ENCODE measurements at places on chromosomes 6 and 20.

- DNase-seq, result no peak
Observed at GRCh38 chr6:36955671-36956445, 1.3 kb downstream of the PI16 start.

DNA sequence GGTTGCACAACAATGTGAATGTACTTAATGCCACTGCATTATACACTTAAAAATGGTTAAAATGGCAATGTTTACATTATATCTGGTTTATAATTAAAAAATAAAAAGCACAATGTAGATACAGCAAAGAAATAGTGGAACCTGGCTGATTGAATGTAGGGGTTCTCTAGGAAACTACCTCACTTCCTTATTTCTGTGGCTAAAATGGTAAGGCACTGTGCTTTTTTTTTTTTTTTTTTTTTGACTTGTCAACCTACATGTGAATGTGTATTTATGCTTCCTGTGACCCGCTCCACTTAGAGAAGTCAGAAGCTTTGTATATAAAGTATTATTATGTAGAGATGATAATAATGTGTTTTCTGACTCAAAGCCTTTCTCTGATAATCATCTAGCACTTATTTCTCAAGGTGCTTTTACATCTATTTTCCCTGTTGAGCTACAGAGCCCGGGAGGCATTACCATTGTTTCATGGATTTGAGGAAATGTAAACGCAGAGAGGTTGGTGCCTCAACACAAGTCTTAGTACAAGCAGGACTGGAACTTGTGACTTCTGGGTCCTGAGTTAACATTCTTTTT, 55.0 kb downstream of the SOX4 start:
- DNase-seq, result no peak

DNA sequence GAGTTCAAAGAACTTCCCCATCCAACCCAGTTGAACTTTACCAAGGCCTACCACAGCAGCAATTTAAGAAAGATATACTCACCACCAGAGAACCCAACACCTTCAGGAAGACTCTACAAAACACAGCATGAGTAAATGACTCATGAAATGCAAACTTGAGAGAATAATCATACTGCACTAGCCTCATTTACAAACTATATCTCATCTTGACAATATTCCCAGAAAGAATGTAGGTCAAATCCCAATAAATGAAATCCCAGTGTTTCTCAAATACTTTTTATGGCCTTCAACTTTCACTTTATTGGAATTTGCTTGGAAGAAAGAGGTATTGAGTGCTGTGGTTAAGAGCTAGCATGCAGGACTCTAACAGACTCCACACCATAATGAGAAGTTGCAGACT, 60.0 kb downstream of the FYN start:
- DNase-seq, result no peak

GRCh38 chr6:40692337-40692736, 105.2 kb upstream of the LRFN2 start:
- no peak for DNase-seq

DNA sequence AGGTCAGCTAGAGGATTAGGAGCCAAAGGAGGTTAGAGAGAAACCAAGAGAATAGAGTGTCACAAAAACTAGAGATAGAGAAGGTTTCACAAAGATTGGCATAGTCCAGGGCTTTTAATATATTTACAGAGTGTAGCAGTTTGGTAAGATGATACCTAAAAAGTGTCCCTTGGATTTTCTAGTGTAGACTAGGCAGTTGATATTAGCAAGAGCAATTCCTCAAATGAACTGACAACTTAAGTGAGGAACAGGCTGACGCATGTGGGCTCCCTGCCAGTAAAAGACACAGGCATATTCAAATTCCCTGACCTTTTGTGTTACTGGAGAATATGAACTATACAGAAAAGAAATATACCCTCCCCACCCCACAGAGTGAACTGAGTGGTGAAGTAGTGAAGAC, 40.1 kb downstream of the VTA1 start:
- DNase-seq, result no peak

- DNase-seq, result no peak
Observed at GRCh38 chr6:102759415-102759814, 1365.9 kb downstream of the GRIK2 start.

DNA sequence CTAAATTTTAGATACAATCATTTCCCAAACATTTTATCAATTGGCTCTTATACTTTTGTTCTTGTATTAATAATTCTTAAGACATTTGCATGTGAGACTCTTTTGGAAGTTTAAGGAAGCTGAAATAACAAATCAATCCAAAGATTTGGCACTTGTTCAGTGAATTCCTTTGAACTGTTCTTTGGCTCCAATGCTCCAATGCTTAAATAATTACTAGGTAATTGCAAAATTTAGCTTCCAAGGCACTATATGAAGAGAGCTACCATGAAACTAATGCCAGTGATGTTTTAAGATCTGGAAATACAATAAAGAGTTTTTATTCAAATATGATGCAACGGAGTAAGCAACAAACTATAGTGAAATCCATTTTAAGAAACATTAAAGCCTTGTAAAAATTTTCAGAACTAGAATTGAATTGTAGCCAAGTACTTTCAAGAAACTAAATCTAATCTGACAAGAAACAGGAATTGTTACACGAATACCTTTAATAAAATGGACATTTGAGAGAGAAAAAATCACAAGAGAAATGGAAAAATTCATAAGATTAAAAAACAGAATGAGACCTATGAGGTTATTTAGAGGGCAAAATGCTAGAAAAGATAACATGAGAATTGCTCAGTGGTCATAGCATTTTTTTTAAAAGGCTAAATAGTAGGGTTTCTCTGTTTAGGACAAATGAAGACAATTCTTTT, 43.6 kb upstream of the SMLR1 start:
- no peak for DNase-seq

DNA sequence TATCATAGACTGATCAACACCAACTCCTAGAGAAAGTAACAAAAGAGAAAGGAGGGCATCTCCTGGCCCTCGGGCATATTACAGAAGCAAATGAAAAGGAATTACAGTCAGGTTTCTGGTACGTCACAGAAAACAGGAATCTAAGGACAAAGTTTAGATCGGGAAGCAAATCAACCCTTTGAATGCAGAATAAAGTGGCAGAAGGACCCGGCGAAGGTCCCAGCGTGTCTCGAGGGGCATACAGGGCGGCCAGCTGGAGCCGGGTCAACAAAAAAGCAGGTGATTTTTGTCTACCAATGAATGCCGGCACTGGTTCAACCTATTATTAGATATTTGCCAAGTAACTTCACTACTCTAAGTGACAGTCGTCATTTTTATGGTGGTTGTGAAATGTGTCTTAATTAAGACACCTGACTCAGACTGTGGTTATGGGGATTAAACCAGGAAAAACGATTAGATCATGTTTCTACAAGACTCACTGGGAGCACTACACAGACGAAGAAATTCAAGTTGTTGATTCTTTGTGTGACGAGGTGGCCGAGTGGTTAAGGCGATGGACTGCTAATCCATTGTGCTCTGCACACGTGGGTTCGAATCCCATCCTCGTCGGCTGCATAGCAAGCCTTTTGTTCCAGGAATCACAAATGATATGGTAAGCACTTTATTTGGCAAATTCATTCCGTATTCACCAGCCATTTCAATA, 12.4 kb upstream of the ZSCAN9 start:
- peak; percentile 65 for DNase-seq

GRCh38 chr6:144590532-144590931, 305.4 kb downstream of the UTRN start:
- DNase-seq, result no peak

DNA sequence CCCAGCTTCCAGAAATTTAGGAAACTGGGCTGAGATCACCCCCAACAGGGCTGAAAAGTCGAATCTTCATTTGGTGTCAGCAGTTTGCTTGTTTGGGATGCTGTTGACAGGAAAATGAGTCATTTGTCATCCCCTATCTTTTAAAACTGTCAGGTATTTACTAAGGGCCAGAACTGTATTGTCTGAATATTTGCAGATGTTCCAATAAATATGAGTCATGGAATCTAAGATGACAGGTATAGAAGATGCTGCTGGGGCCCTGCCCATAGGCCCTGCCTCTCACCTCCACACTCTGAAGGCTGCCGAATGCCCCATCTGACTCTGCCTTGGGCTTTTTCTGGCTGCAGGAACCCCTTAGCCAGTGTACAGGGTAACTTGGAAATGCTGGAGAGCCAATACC, 3.9 kb downstream of the ETV7 start:
- no peak for DNase-seq

DNA sequence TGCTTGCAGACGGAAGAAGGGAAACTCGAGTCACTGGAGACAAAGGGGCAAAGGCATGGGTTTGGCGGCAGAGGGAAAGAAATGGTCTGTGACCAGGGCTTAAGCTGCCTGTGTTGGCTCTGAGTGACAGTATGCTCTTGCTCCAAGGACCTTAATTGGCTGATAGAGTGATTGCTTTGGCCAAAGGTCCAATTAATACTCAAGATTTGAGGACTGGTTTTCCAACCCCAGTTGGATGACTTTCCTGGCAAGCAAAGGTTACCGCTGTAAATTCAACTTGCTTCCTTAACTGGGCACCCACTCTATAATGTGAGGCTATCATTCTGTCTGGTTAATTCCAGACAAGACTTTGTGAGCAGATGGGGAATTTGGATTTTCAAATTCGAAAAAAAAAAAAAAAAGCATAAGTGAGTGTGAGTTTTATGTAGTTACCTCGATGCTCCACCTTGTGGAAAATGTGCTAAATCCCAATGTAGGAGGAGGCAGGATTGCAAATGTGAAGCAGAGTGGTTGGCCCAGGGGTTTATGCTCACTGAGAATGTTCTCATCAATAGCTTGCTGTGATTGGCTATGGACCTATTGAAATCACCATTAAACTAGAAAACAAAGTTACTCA, 150.7 kb upstream of the GMDS start:
- DNase-seq, result no peak

- DNase-seq, result no peak
Observed at GRCh38 chr6:30614044-30614842, 2.8 kb downstream of the PPP1R10 start.

DNA sequence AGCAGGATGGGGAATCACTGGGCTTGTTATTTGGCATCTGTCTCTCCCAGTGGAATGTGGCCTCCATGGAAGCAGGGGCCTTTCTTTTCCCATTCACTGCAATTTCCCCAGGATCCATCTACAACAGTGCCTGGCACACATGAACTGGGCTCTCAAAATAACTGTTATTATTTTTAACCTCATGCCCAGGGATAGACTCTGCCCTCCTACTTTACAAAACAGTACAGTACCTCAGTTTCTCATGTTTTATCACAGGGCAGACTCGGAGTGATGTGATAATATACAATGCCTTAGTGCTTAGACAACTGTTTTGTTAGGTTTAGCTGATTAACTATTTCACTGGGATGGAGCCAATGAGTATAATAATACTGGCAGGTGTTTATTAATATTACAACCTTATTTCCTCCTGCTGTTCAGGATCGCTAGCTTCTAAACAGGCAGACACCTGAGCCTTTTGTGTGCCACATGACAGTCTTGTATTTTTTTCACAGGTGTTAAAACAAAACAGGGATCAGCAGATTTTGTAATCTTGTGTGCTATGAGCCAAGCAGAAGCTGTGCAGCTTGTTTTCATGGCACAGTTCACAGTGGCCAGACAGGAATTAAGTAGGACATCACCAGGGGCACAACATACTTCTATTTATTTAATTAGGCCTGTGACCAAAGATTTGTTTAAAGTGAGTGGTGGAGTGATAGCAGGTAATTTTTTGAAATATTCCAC, 157.7 kb upstream of the EYA4 start:
- DNase-seq, result no peak

GRCh38 chr20:24341781-24342180, 127.6 kb upstream of the SYNDIG1 start:
- DNase-seq, result no peak

DNA sequence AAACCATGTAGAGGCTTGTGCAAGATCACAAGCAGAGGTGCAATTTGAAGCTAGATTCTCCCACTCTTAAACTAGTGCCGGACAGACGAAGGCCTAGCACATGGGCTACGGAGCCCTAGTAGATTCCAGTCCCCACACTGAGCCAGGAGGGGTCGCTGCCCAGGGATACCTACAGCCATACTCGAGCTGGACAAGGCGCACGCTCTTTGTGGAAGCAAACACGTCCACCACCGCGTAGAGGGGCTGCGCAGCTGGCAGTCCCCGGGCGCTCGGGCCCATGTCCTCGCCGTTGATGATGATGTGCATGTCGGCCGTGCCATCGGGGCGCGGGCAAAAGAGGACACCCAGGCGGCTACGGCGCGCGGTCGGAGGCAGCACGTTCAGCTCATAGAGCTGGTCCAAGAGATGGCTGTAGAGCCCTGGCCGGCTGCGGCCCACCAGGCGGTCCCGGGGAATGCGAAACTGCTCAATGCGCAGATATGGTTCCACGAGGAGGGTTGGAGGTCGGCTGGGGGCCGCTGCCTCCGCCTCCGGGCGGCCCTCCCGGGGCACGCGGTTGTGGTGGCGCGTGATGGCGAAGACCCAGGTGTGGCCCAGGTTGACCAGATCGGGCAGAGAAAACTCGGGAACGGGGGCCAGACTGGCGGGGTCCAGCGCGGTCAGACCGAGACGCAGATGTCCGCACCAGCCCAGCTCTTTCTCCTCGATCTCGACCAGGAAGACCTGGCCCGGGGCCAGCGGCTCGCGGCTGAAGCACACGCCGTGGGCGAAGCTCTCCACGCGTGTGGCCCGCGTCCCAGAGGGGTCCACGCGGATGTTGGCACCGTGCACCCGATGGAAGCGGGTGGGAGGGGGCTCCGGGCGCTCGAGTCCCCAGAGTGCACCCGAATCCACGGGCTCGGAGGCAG, 677 bp downstream of the NEURL2 start:
- DNase-seq, result peak; percentile 51

DNA sequence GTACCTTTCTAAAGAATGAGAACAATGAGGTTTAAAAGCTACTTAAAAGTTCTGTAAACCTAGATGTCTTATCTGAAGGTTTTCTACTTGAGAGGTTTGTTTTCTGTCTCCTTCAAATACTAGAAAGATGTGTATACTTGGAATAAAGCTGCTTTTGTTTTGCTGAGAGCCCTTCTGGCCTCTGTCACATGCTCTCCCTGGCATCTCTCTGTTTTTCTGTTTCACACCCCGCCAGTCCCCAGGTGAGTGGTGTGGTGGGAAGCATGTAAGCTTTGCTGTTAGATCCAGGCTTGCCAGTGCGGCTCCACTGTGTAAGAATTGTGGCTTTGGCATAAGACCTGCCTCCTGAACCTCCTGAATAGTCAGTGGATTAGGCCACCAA, 56.8 kb downstream of the SNX9 start:
- peak; percentile 22 for DNase-seq

GRCh38 chr6:106608080-106608668, 21.1 kb downstream of the RTN4IP1 start:
- peak; percentile 46 for DNase-seq

GRCh38 chr6:161890832-161891297, 617.0 kb upstream of the AGPAT4 start:
- no peak for DNase-seq

GRCh38 chr6:100965067-100965466, 83.9 kb upstream of the ASCC3 start:
- DNase-seq, result no peak

Measured in NCI-H526 treated with DMSO at 0.1 percent for 48 hours (cell line).